Bronchus fibroblast of lung (primary cell): ENCODE measurements at places on chromosomes 12 and 14. TPM values are rescaled to one million over a fixed set of nuclear protein-coding genes. Genes with fewer than 3 reads are reported as not detected.

Gene RNU6-8
- not detected in 2 replicates for total RNA-seq

Gene STRAP
- total RNA-seq = 121 and 128 TPM in 2 replicates

Gene SERPINA3
- total RNA-seq = 1.8 and 2.1 TPM in 2 replicates

Gene KCNK10
- not detected in 2 replicates for total RNA-seq

Gene MGP
- 0.17 and 0.30 TPM in 2 replicates for total RNA-seq

Gene EVL
- total RNA-seq = 15.0 and 22.9 TPM in 2 replicates

Gene SERPINA10
- not detected in 2 replicates for total RNA-seq

Gene LHX5
- not detected in 2 replicates for total RNA-seq

Gene ATP2A2
- total RNA-seq = 79.0 and 82.2 TPM in 2 replicates

Gene CHMP4A
- 32.4 and 48.6 TPM in 2 replicates for total RNA-seq

Gene CRIP1
- total RNA-seq = 1.7 and 3.3 TPM in 2 replicates

Gene LGMN
- total RNA-seq = 13.3 and 16.5 TPM in 2 replicates

Gene RNASE4
- total RNA-seq = 12.1 and 12.9 TPM in 2 replicates

Gene POMT2
- total RNA-seq = 10.3 and 13.1 TPM in 2 replicates

Gene CIROP
- 0.34 and 0.45 TPM in 2 replicates for total RNA-seq

Gene GTF2H3
- 26.0 and 33.3 TPM in 2 replicates for total RNA-seq

Gene IL22
- not detected in 2 replicates for total RNA-seq

Gene TTC9
- under 0.01 TPM in 1 of 2 replicates, not detected in the other for total RNA-seq

Gene TGFB3
- total RNA-seq = 1.9 and 2.0 TPM in 2 replicates

Gene LUM
- total RNA-seq = 100 and 103 TPM in 2 replicates

Gene CCDC197
- total RNA-seq = not detected in 2 replicates

Gene RPL10L
- not detected in 2 replicates for total RNA-seq

Gene CDKL1
- 2.9 and 3.9 TPM in 2 replicates for total RNA-seq

Gene TAS2R30
- total RNA-seq = under 0.01 TPM in 1 of 2 replicates, not detected in the other

Gene PPP1R1A
- not detected in 2 replicates for total RNA-seq

Gene RFX4
- total RNA-seq = not detected in 2 replicates

Gene FOXN4
- total RNA-seq = not detected in 2 replicates

Gene SYNDIG1L
- total RNA-seq = under 0.01 TPM in 1 of 2 replicates, not detected in the other

Gene PKP2
- total RNA-seq = 0.67 and 1.2 TPM in 2 replicates

Gene UBR7
- 26.9 and 28.4 TPM in 2 replicates for total RNA-seq

Gene RNASE3
- not detected in 2 replicates for total RNA-seq

Gene SYCP3
- 0.50 TPM in 1 of 2 replicates, not detected in the other for total RNA-seq

Gene C12orf54
- total RNA-seq = not detected in 2 replicates

Gene PPFIA2
- 0.67 and 2.4 TPM in 2 replicates for total RNA-seq

Gene HELB
- 1.2 and 2.9 TPM in 2 replicates for total RNA-seq

Gene TSPAN8
- not detected in 2 replicates for total RNA-seq

Gene FAM234B
- total RNA-seq = 4.6 and 5.0 TPM in 2 replicates

Gene STON2
- 0.15 and 0.50 TPM in 2 replicates for total RNA-seq

Gene CACNA2D4
- 1.0 and 1.7 TPM in 2 replicates for total RNA-seq

Gene TMEM119
- total RNA-seq = 67.8 and 72.6 TPM in 2 replicates

Gene CLEC4E
- not detected in 2 replicates for total RNA-seq

Gene TMPRSS12
- not detected in 2 replicates for total RNA-seq

Gene DENND5B
- total RNA-seq = 4.5 and 5.6 TPM in 2 replicates

Gene ANG
- total RNA-seq = 6.7 and 7.9 TPM in 2 replicates

Gene CINP
- 60.8 and 65.2 TPM in 2 replicates for total RNA-seq

Gene DPPA3
- not detected in 2 replicates for total RNA-seq

Gene RHOJ
- 0.59 and 2.4 TPM in 2 replicates for total RNA-seq

Gene RAD9B
- total RNA-seq = under 0.01 and 0.15 TPM in 2 replicates

Gene ADCY4
- 0.15 and 0.17 TPM in 2 replicates for total RNA-seq

Gene TEX52
- not detected in 2 replicates for total RNA-seq

Gene CEBPE
- total RNA-seq = not detected in 2 replicates

Gene OSBPL8
- 41.3 and 44.2 TPM in 2 replicates for total RNA-seq

Gene KDM2B
- total RNA-seq = 34.1 and 39.4 TPM in 2 replicates

Gene PAPLN
- 6.4 and 6.5 TPM in 2 replicates for total RNA-seq

Gene TRPV4
- 1.8 and 2.5 TPM in 2 replicates for total RNA-seq

Gene AKAP5
- total RNA-seq = 0.15 and 0.17 TPM in 2 replicates
